Aorta (tissue), 5 donors: ENCODE measurements at places on chromosomes 12 and 14. TPM values are rescaled to one million over a fixed set of nuclear protein-coding genes. Genes with fewer than 3 reads are reported as not detected.

- no peak for DNase-seq
Measured at GRCh38 chr14:95257521-95257920, 62.2 kb downstream of the CLMN start.

DNA sequence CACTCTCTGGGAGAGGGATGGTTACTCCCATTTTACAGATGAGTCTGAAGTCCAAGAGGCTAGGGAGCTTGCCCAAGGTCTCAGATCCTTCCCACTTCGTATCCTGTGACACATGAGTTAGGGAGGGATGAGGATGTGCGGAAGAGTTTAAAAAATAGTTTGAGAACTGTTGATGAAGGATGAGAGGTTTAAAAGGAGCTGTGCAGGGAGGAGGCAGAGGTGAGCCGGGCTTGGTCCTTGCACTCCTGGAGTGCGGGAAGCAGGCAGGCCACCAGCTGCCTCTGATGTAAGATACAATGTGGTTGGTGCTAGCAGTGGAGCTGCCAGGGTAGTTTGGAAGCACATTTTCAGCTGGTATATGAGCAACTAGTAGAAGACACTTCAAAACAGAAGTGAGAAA is 46.5 kb downstream of the TSPAN9 start:
- no peak for DNase-seq

DNA sequence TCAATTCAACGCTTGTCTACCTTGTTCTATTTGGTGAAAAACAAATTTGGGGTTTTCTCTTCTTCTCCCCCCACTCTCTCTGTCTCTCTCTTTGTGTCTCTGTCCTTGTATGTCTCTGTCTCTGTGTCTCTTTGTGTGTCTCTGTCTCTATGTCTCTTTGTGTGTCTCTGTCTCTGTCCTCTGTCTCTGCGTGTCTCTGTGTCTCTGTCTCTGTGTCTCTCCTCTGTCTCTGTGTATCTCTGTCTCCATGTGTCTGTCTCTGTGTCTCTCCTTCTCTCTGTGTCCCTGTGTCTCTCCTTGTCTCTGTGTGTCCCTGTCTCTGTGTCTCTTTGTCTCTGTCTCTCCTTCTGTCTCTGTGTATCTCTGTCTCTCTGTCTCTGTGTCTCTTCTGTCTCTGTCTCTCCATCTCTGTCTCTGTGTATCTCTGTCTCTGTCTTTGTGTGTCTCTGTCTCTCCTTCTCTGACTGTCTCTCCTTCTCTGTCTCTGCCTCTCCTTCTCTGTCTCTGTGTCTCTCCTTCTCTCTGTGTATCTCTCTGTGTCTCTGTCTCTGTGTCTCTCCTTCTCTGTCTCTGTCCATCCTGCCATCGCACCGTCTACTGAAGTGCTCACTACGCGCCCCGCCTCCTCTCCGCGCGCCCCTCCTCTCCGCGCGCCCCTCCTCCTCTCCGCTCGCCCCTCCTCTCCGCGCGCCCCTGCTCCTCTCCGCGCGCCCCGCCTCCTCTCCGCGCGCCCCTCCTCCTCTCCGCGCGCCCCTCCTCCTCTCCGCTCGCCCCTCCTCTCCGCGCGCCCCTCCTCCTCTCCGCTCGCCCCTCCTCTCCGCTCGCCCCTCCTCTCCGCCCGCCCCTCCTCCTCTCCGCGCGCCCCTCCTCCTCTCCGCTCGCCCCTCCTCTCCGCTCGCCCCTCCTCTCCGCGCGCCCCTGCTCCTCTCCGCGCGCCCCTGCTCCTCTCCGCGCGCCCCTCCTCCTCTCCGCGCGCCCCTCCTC is 12.8 kb downstream of the LRCOL1 start:
- no peak for DNase-seq

DNA sequence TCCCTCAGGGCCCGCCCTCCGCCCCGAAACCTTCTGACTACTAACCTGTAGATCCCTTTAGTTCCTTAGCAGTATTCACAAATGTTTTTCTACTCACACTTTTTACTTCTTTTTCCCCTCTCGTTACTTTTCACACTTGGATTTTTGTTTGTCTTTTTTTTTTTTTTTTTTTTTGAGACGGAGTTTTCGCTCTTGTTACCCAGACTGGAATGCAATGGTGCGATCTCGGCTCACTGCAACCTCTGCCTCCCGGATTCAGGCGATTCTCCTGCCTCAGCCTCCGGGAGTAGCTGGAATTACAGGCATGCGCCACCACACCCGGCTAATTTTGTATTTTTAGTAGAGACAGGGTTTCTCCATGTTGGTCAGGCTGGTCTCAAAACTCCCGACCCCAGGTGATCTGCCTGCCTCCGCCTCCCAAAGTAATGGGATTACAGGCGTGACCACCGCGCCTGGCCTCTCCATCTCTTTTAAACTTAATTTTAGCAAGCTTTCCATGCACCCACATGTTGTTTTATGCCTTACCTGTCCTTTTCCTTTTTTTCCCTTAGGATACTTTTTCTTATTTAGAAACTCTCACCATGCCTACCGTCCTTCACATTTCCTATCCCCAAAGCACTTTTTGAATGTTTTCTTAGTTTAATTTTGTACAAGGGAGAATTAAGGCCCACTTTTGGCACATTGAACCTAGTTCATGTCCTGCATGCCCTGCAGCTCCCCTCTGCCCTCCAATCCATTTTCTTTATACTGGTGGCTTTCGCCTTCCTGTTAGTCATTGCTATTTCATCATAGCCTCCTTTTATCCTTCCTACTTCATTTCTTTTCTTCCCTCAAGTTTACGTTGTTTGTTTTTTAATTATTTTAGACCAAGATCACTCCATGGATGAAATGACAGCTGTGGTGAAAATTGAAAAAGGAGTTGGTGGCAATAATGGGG is 1.1 kb downstream of the SP1 start:
- peak; percentile 52 for DNase-seq

GRCh38 chr14:94548999-94549985 is 11.9 kb upstream of the SERPINA4 start:
- no peak for DNase-seq

GRCh38 chr14:75281654-75282019 is 3.0 kb downstream of the FOS start:
- no peak for DNase-seq

LBHD2 gene
- not detected for total RNA-seq

GRCh38 chr12:74980510-74980909 is 229.1 kb downstream of the KCNC2 start:
- no peak for DNase-seq

DNA sequence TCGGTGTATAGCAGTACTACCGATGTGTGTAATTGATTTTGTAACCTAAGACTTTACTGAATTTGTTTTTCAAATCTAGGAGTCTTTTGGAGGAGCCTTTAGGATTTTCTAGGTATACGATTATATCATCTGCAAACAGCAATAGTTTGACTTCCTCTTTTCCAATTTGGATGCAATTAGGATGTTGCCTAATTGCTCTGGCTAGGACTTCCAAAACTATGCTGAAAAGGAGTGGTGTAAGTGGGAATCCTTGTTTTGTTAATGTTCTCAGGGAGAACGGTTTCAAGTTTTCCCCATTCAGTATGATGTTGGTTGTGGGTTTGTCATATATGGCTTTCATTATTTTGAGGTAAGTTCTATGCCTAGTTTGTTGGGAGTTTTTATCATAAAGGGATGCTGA is 171.6 kb upstream of the PDE3A start:
- DNase-seq: no peak

GRCh38 chr12:84692071-84692470 is 220.5 kb downstream of the SLC6A15 start:
- DNase-seq: no peak

ANO4 gene
- total RNA-seq: 0.32 TPM

GRCh38 chr12:109255377-109255776 is 53.7 kb downstream of the FOXN4 start:
- no peak for DNase-seq

PTCSC3 gene
- not detected for total RNA-seq

PTHLH gene
- 7.1 TPM for total RNA-seq

DNA sequence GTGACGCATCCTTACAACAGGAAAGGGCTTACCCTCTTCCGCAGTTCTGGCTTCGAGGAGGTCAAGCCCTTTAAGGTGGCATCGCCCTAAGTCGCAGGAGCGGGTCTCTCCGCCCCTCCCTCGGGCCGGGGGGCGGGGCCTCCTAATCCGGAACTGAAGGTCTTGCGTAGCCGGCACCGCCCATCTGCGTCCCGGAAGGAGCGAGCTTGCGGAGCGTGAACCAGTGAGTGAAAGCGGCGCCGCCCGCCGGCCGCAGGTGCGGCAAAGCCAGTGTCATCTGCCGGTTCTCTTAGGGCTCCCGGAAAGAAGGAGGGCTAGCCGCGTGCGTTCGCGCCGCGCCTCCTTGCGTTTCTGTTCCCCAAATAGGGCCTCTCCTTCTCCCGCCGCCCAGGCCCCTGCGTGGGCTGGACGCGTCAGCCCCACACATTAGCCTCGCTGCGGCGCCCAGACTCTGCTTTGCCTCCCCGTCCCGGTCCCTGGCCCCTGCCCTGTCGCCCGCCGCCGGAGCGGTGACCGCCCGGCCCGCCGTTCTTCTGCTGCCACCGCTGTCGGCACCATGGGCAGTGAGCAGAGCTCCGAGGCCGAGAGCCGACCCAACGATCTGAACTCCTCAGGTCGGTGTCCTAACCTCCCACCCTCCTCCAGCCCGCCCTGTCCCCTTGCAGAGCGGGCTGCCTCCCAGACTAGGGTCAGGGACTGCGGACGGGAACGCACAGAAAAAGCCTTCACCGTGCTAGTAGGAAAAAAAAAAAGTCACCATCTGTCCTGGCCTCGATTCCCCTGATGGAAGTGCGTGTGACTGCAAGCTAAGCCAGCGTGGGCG is at the start of gene BORCS5:
TSS of gene BORCS5 (plus strand) at position 183 of the 823 bp plus-strand sequence. CDS start at position 557, 374 bp downstream.
- DNase-seq: peak; percentile 99

MORN3 gene
- not detected for total RNA-seq

- no peak for DNase-seq
Measured at GRCh38 chr12:90124914-90125313, 416.3 kb upstream of the ATP2B1 start.

DNA sequence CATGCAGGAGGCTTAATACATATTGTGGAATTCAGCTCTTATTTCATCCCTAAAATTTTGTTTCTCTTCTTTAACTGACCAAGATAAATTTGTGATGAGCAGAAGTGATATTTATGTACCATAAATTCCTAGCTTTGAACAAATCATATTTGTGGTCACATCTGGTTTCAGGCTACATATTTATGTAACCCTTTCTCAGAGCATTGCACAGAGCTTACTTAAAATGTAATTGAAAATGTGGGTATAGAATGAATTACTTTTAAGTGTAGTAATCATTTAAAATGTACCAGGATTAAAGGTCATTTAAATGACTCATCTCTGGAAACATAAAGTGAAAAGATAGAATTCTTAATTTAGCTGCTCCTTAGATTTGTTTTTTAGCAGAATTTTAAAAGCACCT is 129.9 kb upstream of the FRMD6 start:
- no peak for DNase-seq

LTBR gene
- 83.1 TPM for total RNA-seq

GRCh38 chr12:93520454-93520853 is 52.0 kb upstream of the SOCS2 start:
- DNase-seq: no peak

RFLNA gene
- 1.2 TPM for total RNA-seq

- DNase-seq: no peak
Measured at GRCh38 chr12:58728397-58728796, 191.9 kb downstream of the LRIG3 start.

ADGRD1 gene
- 97.6 TPM for total RNA-seq

TTC7B gene
- 52.0 TPM for total RNA-seq

- DNase-seq: no peak
Measured at GRCh38 chr14:91873471-91874415, 6.4 kb upstream of the TC2N start.

- DNase-seq: peak; percentile 69
Measured at GRCh38 chr12:48882315-48882687, 16.6 kb upstream of the RND1 start.

ANO2 gene
- total RNA-seq: 30.8 TPM

SPIC gene
- total RNA-seq: 0.33 TPM

GRCh38 chr12:84841591-84841990 is 71.0 kb downstream of the SLC6A15 start:
- no peak for DNase-seq
